ENCODE measurements at places on chromosomes 7 and 10. TPM values are rescaled to one million over a fixed set of nuclear protein-coding genes. Genes with fewer than 3 reads are reported as not detected.

Gene EBLN1
- not detected for total RNA-seq

Gene CNPY1
- not detected for total RNA-seq

Gene ASB4
- total RNA-seq = not detected

Gene HOXA9
- 14.2 TPM for total RNA-seq

Gene GPR85
- total RNA-seq = 1.0 TPM
